Activated naive CD8-positive, alpha-beta T cell treated with anti-CD3 and anti-CD28 coated beads, Interleukin-2, amount 50 U/mL, for 16 hours (primary cell): ENCODE measurements at places on chromosomes 12 and 14.

- DNase-seq: no peak
Measured at GRCh38 chr12:11348439-11348838, 38.2 kb upstream of the PRB4 start.

DNA sequence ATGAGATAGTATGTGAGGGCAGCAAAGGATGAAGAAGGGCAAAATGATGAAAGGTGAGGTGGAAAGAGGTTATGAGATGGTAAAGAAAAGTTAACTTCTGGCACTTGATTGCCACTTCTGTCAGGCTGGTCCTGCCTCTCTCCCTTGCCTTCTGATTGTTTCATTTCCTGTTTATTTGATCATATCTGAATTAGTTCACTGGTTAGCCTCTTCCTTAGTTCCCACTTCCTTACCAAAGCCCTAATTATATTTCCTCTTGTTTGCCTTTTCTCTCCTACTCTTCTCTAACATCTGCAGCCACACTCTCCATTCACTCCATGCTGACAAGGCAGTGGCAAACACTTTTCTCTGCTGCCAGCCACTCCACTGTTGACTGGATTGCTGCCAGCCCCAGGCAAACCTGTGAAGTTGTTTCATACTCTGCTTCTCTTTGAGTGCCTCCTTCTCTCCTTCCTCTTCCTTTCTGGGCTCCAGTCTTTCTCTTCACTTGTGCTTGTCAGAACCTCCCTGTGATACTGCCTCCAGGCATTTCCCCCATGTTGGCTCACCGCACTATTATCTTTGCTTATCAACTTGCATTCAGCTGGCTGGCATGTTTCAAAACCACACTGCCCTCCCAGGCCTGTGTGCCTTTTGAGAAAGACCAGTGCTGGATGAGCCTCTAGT, 8.1 kb downstream of the PNP start:
- no peak for DNase-seq

DNA sequence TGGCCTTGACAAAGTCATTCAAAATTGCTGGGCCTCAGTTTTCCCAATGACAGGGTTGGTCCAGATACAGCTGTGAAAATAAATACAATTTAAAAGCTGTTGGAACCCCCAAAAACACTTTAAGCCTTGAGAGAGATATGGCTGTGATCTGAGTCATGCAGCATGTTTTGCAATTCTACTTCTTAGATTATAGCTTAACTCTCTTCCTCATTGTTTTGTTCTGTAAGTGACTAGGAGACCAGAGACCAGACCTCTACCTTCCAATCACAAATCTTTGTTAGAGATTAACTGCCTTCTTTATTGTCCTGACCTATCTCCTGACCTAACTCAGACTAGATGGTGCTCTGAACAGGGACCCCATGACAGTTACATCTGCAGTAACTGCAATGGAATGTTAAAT, 198.1 kb downstream of the STXBP6 start:
- DNase-seq: no peak

GRCh38 chr14:75715926-75716780, 55.1 kb downstream of the TTLL5 start:
- DNase-seq: no peak

GRCh38 chr12:19179986-19180385, 50.5 kb downstream of the PLEKHA5 start:
- DNase-seq: no peak

- no peak for DNase-seq
Measured at GRCh38 chr14:75427126-75427481, 718 bp upstream of the JDP2 start.

DNA sequence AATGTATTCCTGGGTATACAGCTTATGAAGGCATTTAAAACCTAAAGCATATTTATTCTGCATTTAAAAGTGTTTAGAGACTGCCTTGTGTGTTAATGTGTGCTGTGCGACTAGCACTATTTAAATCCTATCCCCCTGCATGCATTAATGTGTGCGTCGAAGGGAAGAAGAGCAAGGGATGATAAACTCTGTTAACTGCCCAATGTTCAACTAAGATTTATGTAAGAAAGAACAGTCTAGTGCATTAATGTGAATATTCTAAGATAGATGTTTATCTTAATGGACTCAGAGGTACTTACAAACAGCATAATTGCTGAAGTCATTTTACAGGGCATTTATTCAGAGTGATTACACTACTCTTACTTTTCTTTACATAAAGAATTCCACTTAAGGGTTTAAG, 424.8 kb downstream of the DIO2 start:
- DNase-seq: no peak

DNA sequence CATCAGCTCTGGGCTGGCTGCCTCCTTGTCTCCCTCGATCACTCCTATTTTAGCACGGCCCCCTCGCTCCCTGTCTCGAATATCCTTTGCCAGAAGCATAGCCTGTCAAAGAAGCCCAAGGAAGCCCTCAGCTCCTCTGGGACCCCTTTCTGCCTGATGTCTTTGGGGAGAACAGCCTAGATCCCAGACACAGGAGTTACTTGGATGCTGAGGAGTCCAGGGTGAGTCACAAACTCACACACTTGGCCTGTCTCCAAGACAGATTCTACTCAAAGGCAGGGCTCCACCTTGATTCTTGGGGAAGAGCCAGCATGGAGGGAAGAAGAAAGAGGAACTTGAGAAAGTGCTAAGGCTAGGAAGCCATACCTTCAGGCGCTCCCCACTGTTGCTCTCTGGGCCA, 8.1 kb downstream of the AVIL start:
- DNase-seq: no peak

DNA sequence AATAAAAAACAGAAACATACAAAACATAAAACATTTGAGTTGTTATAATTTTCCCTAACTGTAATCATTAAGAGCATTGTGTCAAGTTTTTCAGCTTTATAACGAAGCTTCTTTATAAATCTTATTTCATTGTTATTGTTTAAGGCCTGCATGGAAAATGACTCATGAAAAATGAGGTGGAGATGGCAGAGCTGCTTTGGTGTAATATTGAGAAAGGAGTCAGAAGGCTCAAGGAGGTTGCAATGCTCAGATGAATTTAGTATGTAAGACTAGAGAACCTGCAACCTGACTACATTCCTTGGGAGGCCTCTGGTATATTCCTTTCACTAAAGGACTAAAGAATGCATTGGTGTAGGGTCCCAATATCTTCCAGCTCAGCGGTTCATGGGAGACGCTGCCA, 61.5 kb downstream of the TMEM30B start:
- DNase-seq: no peak

DNA sequence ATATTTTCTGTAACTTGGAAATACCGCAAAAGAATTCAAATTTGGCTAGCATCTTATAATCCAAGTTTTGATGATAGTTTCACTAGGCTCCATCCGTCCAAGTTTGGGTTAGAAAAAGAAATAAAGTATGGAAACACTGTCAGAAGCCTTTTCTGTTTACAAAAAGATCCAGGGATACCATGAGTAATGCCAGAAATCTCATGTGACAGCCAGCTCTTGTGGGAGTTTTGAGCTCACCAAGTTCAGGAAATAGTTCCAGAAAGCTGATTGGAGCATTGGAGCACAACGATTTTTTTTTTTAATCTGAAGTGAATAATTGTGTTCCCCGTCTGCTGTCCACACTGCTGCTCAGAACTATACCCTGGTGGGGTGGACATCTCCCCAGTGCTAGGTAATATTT, 229.7 kb upstream of the NPAS3 start:
- no peak for DNase-seq

DNA sequence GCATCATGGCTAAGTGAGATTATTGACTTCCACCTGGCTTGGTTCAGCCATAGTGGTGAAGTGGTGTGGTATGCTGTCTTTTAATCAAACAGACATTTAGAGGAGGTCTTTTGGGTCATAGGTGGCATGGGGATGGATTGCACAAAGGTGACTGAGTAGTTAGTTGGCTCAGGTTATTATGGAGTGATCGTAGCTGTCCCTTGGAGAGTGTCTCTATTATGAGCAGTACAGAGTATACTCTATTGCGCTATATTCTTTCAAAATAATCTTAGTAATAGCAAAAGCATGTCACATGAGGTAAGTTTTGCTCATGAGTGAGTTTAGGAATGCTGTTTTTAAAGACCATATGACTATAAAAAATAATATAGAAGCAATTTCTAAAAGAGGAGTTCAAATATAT, 60.4 kb downstream of the RASSF8 start:
- no peak for DNase-seq

DNA sequence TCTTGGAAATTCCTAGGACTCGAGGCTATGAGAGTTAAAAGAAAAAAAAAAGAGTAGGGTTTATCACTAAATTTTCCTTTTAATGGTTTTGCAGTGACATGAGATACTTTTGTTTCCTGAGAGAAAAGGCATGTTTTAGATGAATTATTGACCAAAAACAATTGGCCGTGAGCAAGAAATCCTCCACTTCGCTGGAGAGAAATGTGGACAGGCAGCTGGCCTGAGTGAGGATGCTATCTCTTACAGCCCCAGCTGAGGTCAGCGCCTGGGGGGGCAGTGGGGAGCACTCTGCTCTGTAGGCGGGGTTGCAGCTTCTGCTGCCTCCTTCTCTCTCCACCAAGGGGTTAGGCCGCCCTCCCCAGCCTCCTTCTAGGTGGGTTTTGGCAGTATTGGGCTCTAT, 54.7 kb downstream of the PRIMA1 start:
- DNase-seq: no peak

GRCh38 chr12:123253641-123254459, 17.8 kb downstream of the CDK2AP1 start:
- no peak for DNase-seq

DNA sequence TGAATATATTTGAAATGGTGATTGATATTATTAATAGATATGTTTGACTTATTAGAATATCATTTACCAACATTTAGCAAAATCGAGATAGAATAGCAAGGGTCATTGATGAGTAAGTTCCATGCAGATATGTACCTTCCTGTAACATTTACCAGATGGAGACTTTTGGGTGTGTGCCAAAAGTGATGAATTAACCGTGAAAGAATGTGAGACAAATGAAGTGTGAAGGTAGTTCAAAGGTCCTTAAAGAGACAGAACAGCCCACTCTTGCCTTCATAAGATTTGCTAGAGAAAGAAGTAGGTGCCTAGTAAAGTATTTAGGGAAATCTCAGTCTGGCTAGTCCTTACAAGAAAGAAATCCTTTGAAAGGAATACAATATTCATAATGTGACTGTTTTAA, 45.5 kb downstream of the FGD4 start:
- no peak for DNase-seq

DNA sequence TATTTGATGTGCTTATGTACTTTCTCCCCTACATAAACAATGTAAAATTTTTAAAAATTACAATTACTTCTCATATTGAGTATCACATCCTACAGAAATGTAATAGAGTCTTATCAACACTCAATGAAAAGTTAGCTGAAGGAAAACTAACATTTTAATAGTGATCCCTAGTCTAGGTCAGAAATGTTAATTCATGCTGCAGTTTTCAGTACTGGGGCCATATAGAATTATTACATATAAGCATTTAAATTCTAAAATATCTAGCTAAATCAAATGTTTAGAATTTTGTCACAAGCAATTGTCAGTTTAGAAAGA, 37.8 kb downstream of the SLC6A15 start:
- no peak for DNase-seq

DNA sequence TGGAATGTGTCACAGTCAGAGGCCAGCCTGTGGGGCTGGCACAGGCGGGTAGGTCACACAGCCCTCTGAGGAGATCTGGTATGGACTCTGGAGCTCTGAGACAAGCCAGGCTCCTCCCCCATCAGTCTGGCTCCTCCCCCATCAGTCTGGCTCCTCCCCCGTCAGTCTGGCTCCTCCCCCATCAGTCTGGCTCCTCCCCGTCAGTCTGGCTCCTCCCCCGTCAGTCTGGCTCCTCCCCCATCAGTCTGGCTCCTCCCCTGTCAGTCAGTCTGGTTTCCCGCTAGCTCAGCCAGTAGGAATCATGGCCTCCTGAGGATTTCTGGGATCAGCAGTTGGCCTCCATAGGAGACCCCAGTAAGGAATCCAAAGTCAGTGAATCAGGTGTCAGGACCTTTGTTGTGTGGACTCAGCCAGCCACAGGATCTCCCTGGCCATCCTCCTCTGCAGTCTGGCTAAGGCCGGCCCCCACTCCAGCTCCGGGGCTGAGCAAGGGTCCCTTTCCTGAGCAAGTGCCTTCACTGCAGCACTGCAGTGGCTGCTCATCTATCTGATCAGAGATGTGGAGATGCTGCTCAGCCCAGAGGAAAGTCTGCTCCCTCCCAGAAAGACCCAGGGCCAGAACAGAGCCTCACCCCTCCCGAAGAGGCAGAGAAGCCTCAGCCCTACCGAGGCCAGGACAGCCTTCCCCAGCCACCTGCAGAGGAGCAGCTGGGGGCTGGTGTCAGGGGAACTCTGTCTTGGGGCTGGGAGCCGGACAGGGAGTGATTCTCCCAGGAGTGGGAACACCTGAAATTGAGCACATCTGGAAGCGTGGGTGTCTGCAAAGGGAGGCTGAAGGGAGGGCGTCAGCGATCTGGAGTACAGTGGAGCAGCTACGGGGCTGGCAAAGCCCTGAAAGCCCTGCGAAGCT, 35.7 kb downstream of the IQSEC3 start:
- DNase-seq: no peak

DNA sequence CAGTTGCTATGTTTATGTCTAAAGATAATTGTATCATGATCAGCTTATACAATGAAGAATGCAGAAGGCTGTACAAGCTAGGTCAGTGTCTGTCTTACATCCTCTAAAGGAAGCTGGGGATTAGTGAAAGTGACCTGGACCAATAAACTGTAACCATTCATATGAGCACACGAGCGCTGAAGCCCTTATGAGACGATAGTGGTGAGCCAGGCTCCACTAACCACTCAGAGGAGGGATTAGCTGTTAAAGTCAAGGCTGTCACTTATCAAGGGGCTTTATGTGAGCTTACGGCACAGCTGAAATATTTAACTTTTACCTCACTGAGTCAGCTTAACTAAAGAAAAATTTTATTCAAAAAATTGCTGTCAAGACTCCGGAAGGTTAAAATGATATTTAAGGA, 30.3 kb downstream of the NDUFA12 start:
- DNase-seq: no peak

- no peak for DNase-seq
Measured at GRCh38 chr12:50637870-50638481, 125.9 kb upstream of the ATF1 start.

DNA sequence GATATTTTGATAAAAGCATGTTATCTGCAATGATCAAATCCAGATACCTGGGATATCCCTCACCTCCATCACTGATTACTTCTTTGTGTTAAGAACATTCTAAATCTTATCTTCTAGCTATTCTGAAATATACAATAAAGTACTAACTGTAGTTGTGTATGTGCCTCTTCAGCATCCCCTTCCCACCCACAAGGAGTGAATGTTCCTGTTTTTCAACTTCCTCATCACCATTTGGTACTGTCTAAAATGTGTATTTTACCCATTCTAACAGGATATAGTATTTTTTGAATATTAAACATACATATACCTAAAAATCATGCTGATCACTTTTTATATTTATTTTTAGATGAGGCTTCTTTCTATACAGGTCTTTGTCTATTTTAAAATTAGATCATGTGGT, 1252.6 kb downstream of the TMEM121 start:
- no peak for DNase-seq
